Thoracic aorta (tissue), 2 donors: ENCODE measurements at places on chromosomes 4 and X.

- no peaks in the 10 kb centered on the region for H3K4me1 ChIP-seq
- H3K4me3 ChIP-seq: no peak overlapping the region
- no peak overlapping the region for H3K27ac ChIP-seq
- H3K36me3 ChIP-seq: no peaks in the 10 kb centered on the region
Observed at GRCh38 chrX:104795804-104796203, 229.8 kb downstream of the IL1RAPL2 start.

DNA sequence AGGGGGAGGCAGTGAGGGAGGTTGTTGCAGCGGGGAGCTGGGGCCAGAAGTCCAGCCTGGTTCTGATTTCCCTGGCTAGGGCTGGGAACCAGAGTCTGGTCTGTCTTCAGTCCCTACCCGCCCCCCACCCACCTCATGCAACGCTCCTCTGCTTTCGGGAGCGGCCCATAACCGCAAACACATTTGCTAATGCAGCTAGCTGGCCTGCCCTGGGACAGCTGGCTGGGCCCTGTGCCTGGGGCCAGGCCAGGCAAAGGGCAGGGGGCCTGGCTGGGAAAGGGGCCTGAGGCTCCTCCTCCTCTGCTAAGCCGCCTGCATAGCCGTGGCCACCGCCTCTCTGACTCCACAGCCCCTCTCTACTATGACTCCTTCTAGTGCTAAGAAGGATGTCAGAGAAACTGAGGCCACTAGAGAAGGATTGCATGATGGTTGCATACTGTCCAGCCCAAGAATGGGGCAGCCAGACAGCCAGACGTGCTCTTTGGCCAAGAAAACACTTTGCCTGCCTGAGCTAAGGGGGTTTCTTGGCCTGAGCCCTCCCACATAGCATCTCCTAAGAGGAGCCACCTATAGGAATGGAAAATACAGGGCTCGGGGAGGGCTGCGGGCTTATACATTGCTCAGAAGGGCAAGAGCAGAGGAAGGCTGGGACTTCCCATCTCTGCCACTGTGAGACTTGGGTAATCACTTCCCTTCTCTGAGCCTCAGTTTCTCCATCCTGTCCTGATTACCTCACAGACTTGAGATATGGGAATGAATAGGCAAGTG lies 76.9 kb downstream of the PJA1 start:
- H3K4me3 ChIP-seq: no peak overlapping the region
- no peaks in the 10 kb centered on the region for H3K4me1 ChIP-seq
- no peaks in the 10 kb centered on the region for H3K36me3 ChIP-seq
- no peaks in the 10 kb centered on the region for H3K27me3 ChIP-seq

GRCh38 chr4:36285784-36286480 lies 4.5 kb downstream of the DTHD1 start:
- DNase-seq: no peak
- no peak overlapping the region for H3K4me3 ChIP-seq
- H3K4me1 ChIP-seq: no peaks in the 10 kb centered on the region
- H3K27me3 ChIP-seq: no peaks in the 10 kb centered on the region

- no peaks in the 10 kb centered on the region for H3K36me3 ChIP-seq
- no peaks in the 10 kb centered on the region for H3K27me3 ChIP-seq
- H3K4me3 ChIP-seq: no peak overlapping the region
- no peaks in the 10 kb centered on the region for H3K4me1 ChIP-seq
- no peak overlapping the region for H3K27ac ChIP-seq
Observed at GRCh38 chr4:143025081-143025704, 159.5 kb upstream of the USP38 start.

DNA sequence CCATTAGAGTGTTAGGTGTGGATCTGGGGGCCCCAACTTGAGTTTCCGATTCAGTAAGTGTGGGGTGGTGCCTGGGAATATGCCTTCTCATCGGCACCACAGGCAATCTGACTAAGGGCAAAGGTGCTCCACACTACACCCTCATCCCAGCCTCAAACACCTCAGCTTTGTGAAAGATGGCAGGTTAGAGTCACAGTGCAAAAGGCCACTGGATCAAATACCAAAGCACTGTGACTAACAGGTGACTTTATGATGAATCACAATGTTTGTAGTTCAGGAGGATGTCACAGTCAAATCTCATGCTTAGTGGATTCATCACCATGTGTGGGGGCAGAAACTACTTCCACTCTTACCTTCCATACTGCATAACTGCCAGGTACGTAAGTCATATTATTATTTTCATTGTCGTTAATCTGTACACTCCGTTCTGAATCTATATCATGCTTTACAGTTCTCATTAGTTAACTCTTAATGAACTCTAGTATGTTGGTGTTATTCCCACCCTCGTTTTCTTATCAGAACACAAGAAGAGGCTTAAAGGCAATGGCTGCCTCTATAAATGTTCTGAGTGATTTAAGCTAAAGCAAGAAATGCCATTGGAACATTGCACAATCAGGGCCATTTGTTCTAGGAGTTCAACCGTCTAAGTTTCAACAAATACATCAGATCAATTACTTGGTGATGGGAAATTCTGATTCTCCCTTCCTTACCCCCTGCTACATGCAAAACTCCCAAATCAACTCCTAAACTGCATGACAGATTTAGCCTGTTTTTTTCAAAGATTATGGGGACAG lies 50.2 kb downstream of the PRKG2 start:
- no peaks in the 10 kb centered on the region for H3K4me1 ChIP-seq
- H3K27me3 ChIP-seq: no peaks in the 10 kb centered on the region
- DNase-seq: no peak
- H3K27ac ChIP-seq: no peak overlapping the region
- H3K36me3 ChIP-seq: no peaks in the 10 kb centered on the region

- no peak overlapping the region for H3K27ac ChIP-seq
- no peaks in the 10 kb centered on the region for H3K27me3 ChIP-seq
Observed at GRCh38 chrX:95622200-95622599, 1062.4 kb upstream of the DIAPH2 start.

GRCh38 chr4:95198961-95199360 lies 349.8 kb downstream of the UNC5C start:
- no peaks in the 10 kb centered on the region for H3K36me3 ChIP-seq
- H3K27ac ChIP-seq: no peak overlapping the region
- H3K27me3 ChIP-seq: no peaks in the 10 kb centered on the region
- no peaks in the 10 kb centered on the region for H3K4me1 ChIP-seq

- no peak for DNase-seq
- no peaks in the 10 kb centered on the region for H3K4me1 ChIP-seq
- no peaks in the 10 kb centered on the region for H3K27me3 ChIP-seq
Observed at GRCh38 chrX:109199726-109200125, 282.2 kb downstream of the GUCY2F start.

DNA sequence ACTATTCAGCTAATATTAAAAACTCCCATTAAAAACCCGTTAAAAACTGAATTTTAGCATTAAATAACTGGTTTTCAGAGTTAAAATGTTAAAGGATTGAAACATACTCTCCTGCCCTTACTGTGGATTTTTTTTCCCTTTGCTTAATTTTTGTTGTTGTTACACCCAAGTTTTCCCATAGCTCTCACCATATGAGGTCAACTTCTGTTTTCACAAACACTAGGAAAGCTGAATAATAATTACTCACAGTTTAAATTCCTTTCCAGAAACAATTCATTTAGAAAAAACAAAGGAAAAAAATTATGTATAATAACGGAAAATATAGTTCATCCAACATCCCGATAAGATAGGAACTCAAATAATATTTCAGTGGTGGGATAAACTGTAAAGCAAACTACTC lies 129.0 kb downstream of the PPP3CA start:
- no peak overlapping the region for H3K27ac ChIP-seq
- no peaks in the 10 kb centered on the region for H3K27me3 ChIP-seq
- peaks cover 7% of the 10 kb centered on the region for H3K4me1 ChIP-seq
- no peak overlapping the region for H3K4me3 ChIP-seq
